ENCODE measurements at places on chromosomes 1 and 21. TPM values are rescaled to one million over a fixed set of nuclear protein-coding genes. Genes with fewer than 3 reads are reported as not detected.

Gene APCS
- total RNA-seq, result not detected

DNA sequence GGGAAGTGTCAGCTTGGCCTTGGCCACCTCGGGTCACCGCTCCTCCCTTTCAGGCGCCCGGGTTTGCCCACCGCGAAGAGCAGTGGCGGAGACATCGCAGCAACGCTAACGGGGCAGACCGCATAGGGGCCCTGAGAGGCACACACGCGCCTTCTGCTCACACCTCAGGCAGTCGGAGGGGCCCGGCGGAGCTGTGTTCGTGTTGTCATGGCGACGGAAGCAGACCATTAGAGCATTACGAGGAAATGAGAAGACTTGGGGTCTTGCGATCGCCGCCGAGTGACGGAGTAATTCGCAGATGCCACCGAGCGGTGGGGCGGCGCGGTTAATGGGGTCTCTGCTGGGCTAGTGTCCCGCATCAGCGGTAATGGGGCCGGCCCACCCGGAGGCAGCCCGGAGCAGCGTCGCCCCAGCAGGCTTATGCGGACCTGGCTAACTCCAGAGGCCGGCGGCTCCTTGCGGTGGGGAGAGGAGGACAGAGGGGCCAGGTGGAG, 144.1 kb downstream of the TNR start:
- peak; percentile 46 for DNase-seq

Gene AIM2
- total RNA-seq, result 3.9 TPM

Gene PANK4
- total RNA-seq, result 65.5 TPM

DNA sequence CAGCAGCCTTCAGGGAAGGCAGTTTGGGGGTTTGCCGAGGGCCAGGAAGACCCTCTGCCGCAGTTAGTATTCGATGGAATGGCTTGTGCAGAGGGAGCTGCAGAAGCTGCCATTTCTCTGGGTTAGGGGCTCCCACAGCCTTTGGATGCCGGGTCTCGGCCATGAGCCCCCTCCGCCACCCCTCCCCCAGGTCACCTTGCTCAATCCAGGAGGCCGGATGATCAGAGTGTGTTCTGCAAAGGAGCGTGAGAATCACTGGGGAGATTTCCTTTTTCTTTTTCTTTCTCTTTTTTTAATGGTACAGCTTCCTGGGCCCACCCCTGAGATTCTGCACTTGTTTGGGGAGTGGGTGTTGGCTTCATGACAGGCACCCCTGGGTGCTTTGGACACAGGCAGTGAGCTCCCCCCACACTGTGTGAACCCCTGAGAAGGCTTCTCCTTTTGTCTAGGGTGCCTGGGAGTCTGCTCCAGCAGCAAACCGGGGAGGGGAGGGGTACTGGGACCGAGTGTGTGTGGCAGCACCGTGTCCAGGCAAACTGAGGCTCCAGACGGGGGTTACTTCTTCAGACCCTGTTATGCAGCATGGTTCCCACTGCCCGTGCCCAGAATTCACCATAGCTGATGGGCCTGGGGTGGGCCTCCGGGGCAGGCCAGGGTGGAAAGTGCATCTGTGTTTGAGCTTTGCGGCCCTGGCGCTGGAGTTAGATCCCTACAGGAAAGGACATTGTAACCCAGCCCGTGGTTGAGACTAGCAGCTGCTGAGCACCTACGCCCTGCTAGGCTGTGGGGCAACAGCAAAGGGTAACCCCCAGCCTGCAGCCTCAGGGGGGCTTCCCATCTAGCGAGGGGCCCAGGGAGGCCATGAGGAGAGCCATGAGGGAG, 18.5 kb downstream of the TNFRSF1B start:
- no peak for DNase-seq

- DNase-seq, result peak; percentile 83
These were observed 21.9 kb downstream of the RD3 start for GRCh38 chr1:211469938-211470529.

Measured in neural crest cell (in vitro differentiated cells).